Activated naive CD4-positive, alpha-beta T cell (primary cell): ENCODE measurements at places on chromosomes 5 and 9.

GRCh38 chr5:26482810-26483375 is 555.5 kb downstream of the CDH9 start:
- no peak for DNase-seq

- no peak for DNase-seq
These were observed 12.3 kb downstream of the GPRIN1 start for GRCh38 chr5:176597417-176598389.

GRCh38 chr5:66645039-66645438 is 48.8 kb downstream of the MAST4 start:
- DNase-seq, result no peak

GRCh38 chr5:144276034-144276822 is 105.6 kb downstream of the KCTD16 start:
- DNase-seq, result no peak

GRCh38 chr5:79774171-79774854 is 84.7 kb downstream of the CMYA5 start:
- no peak for DNase-seq

DNA sequence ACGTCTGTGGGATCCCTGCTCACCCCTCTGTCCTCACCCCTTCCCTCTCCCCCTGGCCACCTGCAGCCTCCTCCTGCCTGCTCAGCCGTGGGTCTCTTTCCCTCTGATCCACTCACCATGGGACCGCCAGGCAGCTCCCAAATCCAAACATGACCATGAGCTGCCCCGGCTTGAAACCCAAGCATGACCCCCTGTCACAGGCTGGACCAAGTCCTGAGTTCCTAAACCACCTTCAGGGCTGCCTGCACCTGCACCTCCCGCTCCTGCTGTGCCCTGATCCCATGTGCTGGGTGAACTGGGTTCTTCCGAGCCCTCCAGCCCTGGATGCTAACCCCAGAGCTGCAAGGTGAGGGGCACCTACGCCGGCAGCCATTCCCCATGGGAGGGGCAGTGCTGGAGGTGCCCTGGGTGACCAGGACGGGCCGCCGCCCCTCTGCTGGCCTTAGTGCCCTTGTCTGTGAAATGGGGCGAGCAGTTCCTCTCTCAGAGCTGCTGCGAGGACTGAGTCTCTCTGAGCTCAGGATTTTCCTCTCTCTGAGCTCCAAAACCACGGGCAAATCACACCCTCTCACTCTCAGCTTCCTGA is 149.6 kb downstream of the GAPVD1 start:
- DNase-seq, result no peak

DNA sequence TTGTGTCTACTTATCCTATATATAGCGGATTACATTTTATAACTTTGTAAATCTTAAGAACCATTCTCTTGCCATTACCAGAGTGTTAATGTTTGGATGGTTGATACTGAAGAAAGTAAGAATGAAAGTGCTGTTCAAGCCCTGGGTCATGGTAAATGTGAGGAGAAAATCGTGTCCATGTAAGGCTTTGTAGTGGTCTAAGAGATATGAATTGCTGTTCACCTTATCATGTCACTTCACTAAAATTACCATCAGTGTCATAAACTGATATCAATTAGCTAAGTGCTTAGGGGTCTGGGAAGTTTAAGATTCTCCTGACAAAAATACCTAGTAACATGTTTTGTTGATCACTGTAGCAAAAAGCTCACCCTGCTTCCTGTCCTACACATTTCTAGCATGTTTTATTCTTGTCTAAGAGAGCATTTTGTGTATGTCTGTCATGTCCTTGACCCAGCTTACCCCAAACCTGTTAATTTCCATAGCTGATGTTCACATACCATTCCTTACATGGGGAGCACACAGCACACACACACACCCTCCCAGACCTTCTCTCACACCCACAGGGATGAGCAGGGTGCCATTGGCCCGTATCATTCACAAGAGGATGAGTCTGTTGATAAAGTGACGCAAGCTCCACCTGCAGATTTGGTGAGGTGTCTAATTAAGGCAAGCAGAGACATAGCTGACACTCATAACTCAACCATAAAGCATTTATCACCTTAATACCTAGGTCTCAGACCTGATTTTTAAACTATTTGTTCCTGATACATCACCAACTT is 125.1 kb upstream of the PAM start:
- DNase-seq, result no peak

DNA sequence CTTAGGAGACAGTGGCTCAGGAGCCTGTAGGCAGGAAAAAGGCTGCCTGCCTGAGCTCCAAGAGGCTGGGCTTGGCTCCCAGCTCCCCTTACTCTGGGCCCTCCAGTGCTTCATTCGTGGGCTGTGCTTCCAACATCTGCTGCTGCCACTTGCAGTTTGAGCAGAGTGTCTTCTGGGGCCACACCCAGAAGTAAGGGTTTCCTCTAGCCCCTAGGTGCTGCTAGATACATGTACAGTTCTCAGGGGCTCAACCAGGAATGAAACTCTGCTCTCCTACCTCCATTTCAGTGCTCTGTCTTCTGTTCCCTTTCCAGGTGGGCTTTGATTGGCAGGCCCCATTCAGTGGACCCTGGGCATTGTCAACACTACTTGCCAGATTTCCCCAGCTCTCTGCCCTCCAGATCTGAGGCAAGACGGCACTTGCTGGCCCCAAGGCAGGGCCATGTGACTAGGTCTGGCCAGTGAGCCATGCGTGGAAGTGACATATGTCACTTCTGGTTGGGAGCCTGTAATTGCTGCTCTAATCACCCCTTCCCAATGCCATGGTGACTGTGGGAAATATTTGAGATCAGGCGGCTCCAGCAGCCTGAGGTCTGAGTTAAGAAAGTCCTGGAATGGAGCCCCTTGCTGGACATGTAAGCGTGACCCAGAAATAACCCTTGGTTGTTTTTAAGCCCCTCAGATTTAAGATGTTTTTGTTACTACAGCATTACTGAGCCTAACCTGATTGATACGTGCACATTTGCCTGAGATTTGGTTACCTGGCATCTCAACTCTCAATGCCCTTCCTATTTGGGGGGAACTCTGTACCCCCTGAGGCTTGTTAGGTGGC is 9.4 kb upstream of the BOD1 start:
- DNase-seq, result no peak

DNA sequence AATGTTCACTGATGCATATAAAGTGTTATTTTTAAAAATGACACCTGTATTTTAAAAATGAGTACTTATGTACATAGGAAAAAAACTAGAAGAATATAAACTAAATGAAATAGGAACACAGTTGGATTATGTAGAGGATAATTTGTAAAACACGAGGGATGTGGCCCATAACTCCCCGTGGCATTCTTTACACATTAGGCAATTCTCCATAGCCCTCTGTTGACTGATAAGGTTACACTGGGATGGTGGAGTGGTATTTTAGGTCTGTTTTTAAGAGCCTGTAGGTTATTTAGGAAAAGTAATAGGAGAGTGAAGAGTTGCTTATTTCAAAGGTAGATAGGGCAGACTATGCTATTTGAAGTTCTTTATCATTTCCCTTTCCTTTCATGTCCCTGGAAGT is 1.8 kb downstream of the CAVIN4 start:
- DNase-seq, result no peak

DNA sequence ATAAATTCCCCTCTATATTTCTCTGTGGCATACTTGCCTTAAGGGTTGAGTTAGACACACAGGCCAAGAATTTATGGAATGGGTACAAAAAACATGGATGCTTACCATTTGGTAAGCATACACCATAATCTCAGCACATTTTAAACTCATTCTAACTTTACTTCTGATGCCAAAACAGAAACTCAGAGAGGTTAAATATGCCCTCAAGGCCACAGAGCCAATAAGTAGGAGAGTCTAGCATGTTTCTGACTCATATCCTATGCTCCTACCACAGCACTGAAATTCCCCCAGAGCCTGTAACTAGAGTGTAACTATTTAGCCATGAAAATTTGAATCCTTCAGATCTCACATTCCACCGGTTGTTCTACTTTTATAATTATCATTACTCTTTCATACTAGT is 559.7 kb downstream of the ACTL7B start:
- DNase-seq, result no peak

DNA sequence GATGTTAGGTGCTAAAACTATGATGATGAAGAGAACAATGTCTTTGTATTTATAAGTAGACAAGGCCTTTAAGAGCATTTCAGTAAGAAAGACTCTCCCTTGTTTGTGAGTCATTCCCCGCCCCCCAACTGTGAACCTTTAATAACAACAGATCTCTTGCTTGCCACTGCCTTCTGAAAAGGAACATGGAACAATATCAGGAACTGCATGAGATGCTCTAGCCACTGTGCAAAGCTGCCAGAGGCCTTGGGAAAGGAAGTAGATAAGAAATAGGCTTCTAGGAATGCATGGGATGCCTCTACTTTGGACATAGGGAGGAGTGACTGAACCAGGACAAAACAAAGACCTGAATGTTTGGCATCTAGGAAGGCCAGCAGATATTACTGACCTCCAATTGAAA is 296.1 kb upstream of the MPDZ start:
- no peak for DNase-seq

- no peak for DNase-seq
These were observed 114.3 kb upstream of the STARD4 start for GRCh38 chr5:111626473-111627148.

GRCh38 chr9:88721025-88721424 is 186.0 kb downstream of the NXNL2 start:
- DNase-seq, result no peak

DNA sequence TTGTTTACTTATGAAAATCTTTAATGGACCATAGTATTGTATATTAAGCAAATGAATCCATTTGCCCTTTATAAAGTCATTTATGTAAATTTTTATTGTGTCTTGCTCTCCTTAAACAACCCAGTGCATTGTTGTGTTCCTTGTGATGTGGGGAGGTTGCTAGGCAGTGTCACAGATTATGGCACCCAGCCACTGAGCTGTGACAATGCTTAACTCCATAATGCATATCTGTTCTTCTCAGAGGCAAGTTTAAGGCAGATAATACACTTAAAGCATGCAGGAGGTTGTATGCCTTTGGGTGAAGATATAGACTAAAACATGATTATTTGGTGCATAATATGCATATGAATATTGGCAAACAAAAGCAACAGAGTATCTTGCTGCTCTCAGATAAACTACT is 269.6 kb upstream of the RIOK2 start:
- DNase-seq, result no peak

DNA sequence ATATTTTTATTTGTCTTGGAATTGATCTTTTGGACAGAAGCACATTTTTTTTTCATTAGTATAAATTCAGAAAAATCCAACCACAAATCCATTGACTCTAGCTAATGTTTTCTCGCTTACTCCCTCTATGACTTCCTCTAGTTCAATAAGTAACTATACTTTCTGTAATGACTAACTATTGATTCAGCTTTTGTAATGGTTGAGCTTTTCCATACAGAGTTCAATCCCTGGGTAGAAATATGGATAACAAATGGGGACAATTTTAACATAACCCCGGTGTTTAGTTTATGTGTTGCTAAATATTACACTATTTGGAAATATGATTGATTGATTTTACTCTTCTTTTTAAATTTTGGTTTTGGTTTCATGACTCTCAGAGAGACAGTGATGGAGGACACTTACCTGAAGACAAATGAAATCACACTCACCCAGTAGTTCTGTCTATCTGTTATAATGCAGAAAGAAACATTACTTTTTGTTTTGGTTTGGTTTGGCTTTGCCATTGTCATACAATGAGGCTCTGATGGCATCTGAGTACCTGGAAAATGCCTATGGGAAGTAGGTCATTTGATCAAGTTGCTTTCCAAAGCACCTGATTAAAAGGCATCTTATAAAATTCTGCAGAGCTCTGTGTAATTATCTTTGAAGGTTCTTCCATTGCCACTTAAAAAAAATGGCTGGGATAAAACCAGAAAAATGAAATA is 309.7 kb upstream of the MPDZ start:
- DNase-seq, result no peak

- no peak for DNase-seq
These were observed 138.0 kb downstream of the NUDT12 start for GRCh38 chr5:103424453-103425205.

GRCh38 chr9:16238623-16239138 is 631.8 kb downstream of the BNC2 start:
- no peak for DNase-seq

DNA sequence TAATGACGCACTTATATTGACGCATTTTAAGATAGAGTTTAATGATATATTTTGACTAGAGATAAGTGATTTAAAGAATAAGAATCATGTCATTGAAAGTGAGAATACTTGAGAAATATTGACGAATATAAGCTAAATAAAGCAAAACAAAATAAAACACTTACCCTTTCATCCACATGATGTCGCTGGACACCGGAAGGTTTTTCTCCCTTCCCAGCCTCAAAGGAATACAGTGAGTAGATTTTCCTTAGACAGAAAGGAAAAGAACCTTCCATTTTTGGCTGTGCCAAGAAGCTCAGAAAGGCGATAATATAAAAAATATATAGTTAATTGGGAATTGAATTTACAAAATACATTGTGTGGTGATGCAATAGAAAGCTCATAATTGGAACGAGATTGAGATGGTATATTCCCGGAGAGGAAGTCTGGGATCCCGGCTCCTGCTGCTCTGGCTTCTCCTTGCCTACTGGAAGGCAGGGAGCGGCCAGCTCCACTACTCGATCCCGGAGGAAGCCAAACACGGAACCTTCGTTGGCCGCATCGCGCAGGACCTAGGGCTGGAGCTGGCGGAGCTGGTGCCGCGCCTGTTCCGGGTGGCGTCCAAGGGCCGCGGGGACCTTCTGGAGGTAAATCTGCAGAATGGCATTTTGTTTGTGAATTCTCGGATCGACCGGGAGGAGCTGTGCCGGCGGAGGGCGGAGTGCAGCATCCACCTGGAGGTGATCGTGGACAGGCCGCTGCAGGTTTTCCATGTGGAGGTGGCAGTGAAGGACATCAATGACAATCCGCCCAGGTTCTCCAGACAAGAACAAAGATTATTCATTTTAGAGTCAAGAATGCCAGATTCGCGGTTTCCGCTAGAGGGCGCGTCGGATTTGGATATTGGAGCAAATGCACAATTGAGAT is at the start of gene PCDHA5:
PCDHA5 (plus strand) TSS at position 239 of the 906 bp plus-strand sequence.
- DNase-seq, result no peak

- no peak for DNase-seq
These were observed 4.6 kb upstream of the TXN start for GRCh38 chr9:110260911-110261310.

- no peak for DNase-seq
These were observed 93.8 kb upstream of the FAM120A start for GRCh38 chr9:93357649-93358048.

DNA sequence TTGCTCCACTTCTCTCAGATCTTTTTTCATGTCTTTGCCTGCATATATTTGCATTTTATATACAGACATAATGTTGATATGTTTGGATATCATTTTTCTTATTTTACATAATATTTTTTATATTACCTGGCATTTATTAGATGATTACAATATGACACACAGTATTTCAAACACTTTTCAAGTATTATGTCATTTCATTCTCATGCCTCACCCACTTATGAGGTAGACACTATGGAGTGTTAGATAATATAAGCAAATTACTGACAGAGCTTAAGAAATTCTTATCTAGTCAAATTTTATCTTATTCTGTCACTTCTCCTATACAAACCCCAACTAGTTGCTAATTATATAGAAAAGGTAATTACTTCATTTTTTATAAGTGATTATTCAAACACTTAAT is 11.1 kb downstream of the LURAP1L start:
- no peak for DNase-seq

GRCh38 chr9:124257844-124258606 is at the start of gene NEK6:
NEK6 (plus strand) TSS chr9:124257949; CDS start chr9:124301965, 44,016 bp downstream.
- no peak for DNase-seq
